Peyer's patch (tissue), 4 donors: ENCODE measurements at places on chromosomes 13 and 19. TPM values are rescaled to one million over a fixed set of nuclear protein-coding genes. Genes with fewer than 3 reads are reported as not detected.

- DNase-seq = no peak
- no peaks in the 10 kb centered on the region for H3K27me3 ChIP-seq
- no peaks in the 10 kb centered on the region for H3K36me3 ChIP-seq
- no peak overlapping the region for H3K4me3 ChIP-seq
Measured at GRCh38 chr13:50170447-50171037, 155.3 kb downstream of the KCNRG start.

DNA sequence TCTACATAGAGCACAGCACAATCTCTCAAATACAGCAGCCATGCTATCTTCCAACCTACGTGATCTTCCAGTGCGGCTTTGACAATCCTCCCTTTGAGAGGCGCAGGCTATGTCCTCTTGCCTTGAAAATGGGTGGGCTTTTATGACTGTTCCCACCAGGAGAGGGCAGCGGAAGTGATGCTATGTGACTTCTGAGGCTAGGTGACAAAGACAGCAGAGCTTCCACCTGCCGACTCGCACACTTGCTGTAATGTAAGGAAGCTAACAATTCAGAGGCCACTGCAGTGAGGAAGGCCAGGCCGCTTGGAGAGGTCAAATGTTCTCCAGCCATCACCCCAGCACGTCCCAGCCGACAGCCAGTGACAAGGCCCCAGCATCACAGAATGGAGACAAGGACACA lies 65.8 kb downstream of the MRPL57 start:
- no peaks in the 10 kb centered on the region for H3K27me3 ChIP-seq
- H3K4me1 ChIP-seq = no peaks in the 10 kb centered on the region
- no peak overlapping the region for H3K27ac ChIP-seq
- no peak for DNase-seq

DNA sequence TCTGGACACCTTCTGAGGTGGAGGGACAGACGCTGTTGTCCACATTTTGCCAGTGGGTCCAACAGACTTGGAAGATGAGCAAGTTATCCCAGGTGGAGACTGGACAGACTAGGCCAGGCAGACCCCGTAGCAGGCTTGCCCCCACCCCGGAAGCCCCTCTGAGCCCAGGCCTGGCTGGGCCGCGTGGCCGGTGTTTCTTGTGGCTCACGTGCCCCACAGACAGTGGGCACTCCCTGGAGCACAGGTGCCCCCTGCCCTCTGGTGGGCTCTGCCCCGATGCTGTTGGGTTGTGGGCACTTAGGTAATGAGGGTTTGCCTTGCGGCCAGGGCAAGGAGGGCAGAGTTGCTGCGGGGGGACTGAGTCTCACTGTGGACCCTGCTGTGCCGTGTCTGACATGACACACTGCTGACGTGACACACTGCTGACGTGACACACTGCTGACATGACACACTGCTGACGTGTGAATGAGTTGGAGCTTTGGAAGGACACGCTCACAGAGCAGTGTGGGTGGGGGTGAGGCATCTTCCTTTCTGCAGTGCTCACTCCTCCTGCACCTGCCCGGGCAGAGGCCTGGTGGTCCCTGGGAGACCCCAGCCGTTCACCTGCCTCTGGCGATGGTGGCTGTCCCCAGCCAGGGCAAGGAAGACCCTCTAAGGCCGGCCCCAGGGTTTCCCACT lies 25.1 kb downstream of the DOT1L start:
- H3K4me3 ChIP-seq = no peak overlapping the region
- no peak for DNase-seq
- no peaks in the 10 kb centered on the region for H3K4me1 ChIP-seq
- H3K27me3 ChIP-seq = no peaks in the 10 kb centered on the region
- H3K27ac ChIP-seq = no peak overlapping the region

- H3K27ac ChIP-seq = no peak overlapping the region
- H3K4me1 ChIP-seq = no peaks in the 10 kb centered on the region
- no peak overlapping the region for H3K4me3 ChIP-seq
- peaks cover 34% of the 10 kb centered on the region for H3K27me3 ChIP-seq
- no peak for DNase-seq
Measured at GRCh38 chr19:41922585-41922984, 5.7 kb downstream of the ERFL start.

DNA sequence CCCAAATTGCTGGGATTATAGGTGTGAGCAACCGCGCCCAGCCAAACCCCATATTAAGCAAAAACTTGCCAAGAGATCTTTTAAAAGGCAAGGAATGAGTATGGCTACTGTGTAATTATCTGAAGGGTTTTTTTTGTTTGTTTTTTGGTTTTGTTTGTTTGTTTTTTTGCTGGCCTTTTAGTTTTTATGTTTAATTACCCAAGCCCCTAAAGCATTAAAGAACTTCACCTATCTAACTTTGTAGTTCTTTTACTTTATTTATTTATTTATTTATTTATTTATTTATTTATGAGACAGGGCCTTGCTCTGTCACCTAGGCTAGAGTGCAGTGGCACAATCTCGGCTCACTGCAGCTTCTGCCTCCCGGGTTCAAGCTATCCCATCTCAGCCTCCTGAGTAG lies 40.3 kb upstream of the GARRE1 start:
- no peak overlapping the region for H3K27ac ChIP-seq
- H3K4me1 ChIP-seq = no peaks in the 10 kb centered on the region
- H3K4me3 ChIP-seq = no peak overlapping the region
- H3K36me3 ChIP-seq = no peaks in the 10 kb centered on the region
- H3K27me3 ChIP-seq = no peaks in the 10 kb centered on the region

DNA sequence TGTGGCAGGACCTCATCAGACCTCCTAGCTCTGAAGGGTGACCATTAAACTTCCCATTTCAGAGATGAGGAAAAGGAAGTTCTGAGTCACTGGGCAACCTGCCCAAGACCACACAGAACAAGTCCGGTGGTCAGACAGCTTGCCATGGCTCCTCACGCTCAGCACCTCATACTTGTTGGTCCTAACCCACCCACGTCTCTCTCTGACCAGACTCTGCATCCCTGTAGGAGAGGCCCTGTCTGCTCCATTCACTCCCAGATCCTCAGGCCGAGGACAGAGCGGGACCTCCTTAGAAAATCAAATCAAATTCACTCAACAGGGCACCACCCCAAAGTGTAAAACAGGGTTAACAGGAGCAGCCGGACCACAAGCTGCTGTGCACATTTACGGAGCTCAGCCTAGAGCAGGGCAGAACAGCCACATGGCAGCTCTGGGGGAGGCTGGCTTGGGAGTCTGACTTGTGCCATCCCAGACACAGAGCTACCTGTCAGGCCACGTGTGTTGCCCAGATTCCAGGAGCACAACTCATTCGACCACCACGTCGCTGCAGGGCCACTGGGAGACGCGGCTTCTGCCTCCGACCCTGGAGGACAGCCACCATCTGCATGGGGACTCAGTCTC lies 1.7 kb downstream of the MIER2 start:
- H3K36me3 ChIP-seq = no peaks in the 10 kb centered on the region
- no peak overlapping the region for H3K4me3 ChIP-seq
- H3K27ac ChIP-seq = peak overlapping the region; percentile 87
- H3K27me3 ChIP-seq = no peaks in the 10 kb centered on the region

- no peak overlapping the region for H3K27ac ChIP-seq
- no peak for DNase-seq
- H3K27me3 ChIP-seq = no peaks in the 10 kb centered on the region
- H3K36me3 ChIP-seq = no peaks in the 10 kb centered on the region
- H3K4me3 ChIP-seq = no peak overlapping the region
Measured at GRCh38 chr13:42996584-42996983, 4.5 kb upstream of the EPSTI1 start.

DNA sequence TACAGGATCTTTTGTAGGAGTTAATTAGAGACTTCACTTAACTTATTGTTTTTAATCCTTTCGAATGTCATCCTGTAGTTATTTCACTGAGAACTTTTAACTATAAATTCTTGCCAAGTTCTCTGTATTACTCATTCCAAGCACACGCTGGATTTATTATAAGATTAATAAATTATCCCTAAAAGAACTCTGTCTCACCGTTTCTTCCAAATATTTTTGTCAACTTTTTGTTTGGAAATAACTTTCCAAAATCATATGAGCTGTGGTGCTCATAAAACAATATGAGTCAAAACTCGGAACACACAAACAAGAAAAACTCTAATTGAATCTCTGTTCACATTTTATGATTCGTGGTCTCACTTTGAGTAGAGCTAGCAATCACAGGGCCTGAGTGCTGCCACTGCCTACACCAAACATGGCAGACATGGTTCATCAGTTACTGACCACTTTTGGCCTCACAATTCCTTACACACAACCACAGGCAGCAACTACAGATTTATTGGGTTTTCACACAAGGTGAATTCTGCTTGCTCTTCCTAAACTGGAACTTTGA lies 412.0 kb downstream of the FGF14 start:
- no peaks in the 10 kb centered on the region for H3K4me1 ChIP-seq
- no peak overlapping the region for H3K27ac ChIP-seq
- H3K36me3 ChIP-seq = no peaks in the 10 kb centered on the region

GRCh38 chr13:21932578-21932977 lies 261.7 kb downstream of the FGF9 start:
- no peaks in the 10 kb centered on the region for H3K4me1 ChIP-seq
- no peak for DNase-seq
- H3K27ac ChIP-seq = no peak overlapping the region
- H3K36me3 ChIP-seq = no peaks in the 10 kb centered on the region
- no peak overlapping the region for H3K4me3 ChIP-seq
- no peaks in the 10 kb centered on the region for H3K27me3 ChIP-seq

DNA sequence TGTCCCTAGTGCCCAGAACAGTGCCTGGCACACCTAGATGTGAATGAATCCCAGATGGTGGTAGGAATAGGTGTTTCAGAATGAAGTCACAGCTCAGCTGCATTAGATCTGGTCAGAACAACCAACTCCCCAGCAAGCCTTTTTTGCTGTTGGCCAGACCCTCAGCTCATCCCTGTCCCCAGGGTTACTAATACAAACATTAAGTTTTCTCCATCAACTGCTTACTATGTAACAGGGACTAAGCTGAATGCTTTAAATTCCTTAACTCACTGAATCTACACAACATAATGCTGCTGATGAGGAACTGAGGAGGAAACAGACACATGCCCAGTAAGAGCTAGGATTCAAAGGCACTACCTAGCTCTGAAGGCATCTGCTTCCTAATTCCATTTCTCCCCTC lies 18.8 kb downstream of the SMG9 start:
- no peak for DNase-seq
- no peak overlapping the region for H3K27ac ChIP-seq
- no peaks in the 10 kb centered on the region for H3K36me3 ChIP-seq

- no peak for DNase-seq
- no peak overlapping the region for H3K4me3 ChIP-seq
- no peak overlapping the region for H3K27ac ChIP-seq
- H3K4me1 ChIP-seq = no peaks in the 10 kb centered on the region
- no peaks in the 10 kb centered on the region for H3K36me3 ChIP-seq
Measured at GRCh38 chr19:33860312-33861090, 63.8 kb downstream of the KCTD15 start.

GRCh38 chr19:35045667-35046300 lies 4.3 kb downstream of the HPN start:
- H3K4me1 ChIP-seq = peaks cover 18% of the 10 kb centered on the region
- no peaks in the 10 kb centered on the region for H3K27me3 ChIP-seq
- no peak for DNase-seq
- no peak overlapping the region for H3K4me3 ChIP-seq
- H3K27ac ChIP-seq = no peak overlapping the region

ZNF780B gene
- total RNA-seq = 26.6 TPM

UPF3A gene
- 28.9 TPM for total RNA-seq

STOML3 gene
- not detected for total RNA-seq
